ENCODE measurements at places on chromosomes 13 and 19. TPM values are rescaled to one million over a fixed set of nuclear protein-coding genes. Genes with fewer than 3 reads are reported as not detected.

DNA sequence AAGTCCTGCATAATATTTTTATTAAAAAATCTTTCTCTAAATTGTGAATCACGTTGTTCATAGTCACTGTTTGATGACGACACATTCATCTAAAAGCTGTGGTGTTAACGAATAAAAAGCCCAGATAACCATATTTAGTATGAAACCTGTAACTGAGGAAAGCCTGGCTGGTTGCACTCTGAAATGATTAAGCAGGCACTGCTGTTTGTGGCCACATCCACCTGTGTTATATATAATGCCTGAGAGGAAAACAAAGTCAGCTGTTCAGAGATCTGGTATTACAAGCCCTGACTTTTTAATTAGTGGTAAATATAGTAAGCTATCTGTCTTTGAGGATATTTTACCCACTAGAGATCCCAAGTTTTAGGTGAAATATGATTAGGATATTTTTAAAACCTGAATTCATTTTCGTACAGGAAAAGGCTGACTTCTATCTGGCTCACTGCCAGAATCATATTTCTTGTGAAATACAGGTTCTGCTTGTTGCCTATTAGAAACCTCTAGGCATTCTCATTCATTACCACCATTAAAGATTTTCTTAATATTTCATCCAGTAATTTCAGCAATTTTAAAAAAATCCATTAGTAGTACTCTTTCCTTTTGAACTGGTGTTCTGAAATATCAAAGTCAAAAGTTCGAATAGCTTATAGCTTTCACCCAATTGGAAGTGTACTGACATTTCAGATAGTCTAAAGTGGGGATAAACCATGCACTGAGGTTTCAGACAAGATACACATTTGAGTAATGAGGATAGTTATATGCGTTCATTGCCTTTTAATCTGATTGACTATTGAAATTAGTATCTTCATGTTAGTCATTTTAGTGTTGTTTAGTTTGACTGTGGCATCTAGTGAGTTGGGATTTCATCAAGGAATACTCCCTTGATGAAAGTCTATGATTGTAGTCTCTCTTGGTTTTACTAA lies 79.7 kb downstream of the LMO7 start:
- no peak overlapping the region for H3K4me3 ChIP-seq
- no peaks in the 10 kb centered on the region for H3K27me3 ChIP-seq
- H3K27ac ChIP-seq: no peak overlapping the region
- no peak for DNase-seq

GRCh38 chr19:18109733-18110608 lies 12.4 kb downstream of the MAST3 start:
- peak overlapping the region; percentile 51 for H3K4me3 ChIP-seq
- DNase-seq: no peak
- H3K36me3 ChIP-seq: no peaks in the 10 kb centered on the region
- peaks cover 12% of the 10 kb centered on the region for H3K4me1 ChIP-seq

DNA sequence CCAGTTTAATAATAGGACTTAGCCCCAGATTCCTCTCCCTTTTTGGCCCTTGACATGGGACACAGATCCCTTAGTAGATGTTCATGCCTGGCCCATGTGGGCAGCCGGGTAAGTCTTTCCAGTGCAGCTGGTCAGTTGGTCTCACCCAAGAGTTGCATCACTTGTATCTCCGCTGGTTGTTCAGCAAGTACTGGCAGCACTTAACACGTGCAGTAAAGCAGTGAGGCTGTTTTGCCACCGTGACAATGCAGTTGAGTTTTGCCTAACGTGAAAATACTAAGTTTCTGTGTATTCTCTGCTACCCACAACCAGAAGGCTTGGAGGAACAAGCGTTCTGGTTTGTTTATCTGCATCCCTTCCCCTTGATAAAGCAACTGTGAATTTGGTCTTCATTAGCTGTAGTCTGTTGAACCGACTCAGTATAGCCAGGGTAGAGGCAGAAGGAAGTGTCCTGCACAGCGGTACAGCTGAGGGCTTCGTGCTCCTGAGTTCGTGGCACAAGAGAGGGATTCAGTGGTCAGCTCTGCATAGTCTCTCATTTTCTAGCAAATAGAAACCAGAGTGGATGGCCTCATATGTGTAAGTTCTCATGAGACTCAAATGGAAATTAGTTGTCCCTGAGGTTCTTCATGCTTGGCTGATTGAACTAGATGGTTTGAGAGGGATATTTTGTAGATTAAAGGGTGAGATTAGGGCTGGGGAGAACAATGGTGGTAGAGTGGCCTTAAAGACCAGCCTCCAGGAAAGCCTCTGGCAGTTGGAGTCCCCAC lies 50.3 kb downstream of the ARHGEF7 start:
- no peaks in the 10 kb centered on the region for H3K27me3 ChIP-seq
- H3K4me3 ChIP-seq: no peak overlapping the region
- no peak for DNase-seq
- peak overlapping the region; percentile 78 for H3K27ac ChIP-seq
- H3K36me3 ChIP-seq: peaks cover 59% of the 10 kb centered on the region
- peaks cover 62% of the 10 kb centered on the region for H3K4me1 ChIP-seq

DNA sequence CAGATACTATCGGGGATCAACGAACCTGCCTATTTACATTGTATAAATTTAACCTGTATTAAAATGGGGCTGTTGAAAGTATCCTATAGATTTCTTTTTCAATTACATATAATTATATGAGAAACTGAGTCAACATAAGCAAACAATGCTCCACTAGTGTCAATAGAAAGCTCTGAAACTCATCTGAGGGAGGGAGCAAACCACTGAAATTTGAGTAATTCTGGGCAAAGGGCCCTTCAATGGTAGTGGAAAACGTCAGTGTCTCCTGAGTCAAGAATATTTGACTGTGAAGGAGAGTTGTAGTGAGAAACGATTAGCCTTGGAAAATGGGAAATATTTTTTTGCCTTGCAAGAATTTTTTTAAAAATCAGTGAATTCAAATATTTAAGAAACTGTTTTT lies 17.6 kb upstream of the VN1R4 start:
- no peak overlapping the region for H3K27ac ChIP-seq
- H3K36me3 ChIP-seq: no peaks in the 10 kb centered on the region
- no peak for DNase-seq
- no peak overlapping the region for H3K4me3 ChIP-seq
- no peaks in the 10 kb centered on the region for H3K4me1 ChIP-seq
- no peaks in the 10 kb centered on the region for H3K27me3 ChIP-seq

GRCh38 chr13:79432086-79432485 lies 26.0 kb upstream of the RBM26 start:
- H3K27ac ChIP-seq: no peak overlapping the region
- H3K4me1 ChIP-seq: no peaks in the 10 kb centered on the region
- no peaks in the 10 kb centered on the region for H3K36me3 ChIP-seq
- H3K4me3 ChIP-seq: no peak overlapping the region
- DNase-seq: no peak

DNA sequence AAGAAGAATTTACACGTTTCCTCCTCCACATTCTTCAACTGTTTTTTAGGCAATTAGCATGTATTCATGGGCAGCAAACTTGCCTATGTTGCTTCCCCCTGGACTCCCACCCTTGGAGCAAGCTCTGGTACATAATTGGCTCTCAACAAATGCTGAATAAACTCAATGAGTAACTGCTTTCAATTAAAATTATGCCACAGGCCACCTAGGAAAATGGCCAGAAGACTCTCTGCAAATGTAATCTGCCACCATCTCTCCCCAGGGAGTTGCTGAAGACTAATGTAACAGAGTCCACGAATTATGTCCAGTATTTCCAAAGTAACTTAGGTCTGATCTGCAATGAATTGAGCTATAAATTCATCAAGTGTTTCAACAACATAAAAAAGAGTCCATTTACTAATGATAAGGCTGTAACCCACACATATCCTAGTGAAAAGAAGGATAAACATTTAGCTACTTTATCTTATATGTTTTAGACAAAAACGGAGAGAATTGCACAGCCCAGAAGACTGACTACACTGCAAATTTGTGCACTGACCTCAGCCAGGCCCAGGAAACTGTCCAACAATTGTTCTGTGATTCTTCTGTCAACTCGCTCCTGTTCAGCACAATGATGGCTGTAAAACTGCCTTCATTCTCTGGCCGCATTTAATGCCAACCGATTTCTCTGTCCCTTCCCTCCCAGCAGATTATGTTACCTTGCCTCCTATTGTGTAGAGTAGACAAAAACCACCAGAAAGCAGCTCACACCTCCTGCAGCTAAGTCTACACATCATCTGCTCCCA lies 808.6 kb upstream of the ARGLU1 start:
- no peaks in the 10 kb centered on the region for H3K27me3 ChIP-seq
- H3K4me1 ChIP-seq: no peaks in the 10 kb centered on the region
- H3K4me3 ChIP-seq: no peak overlapping the region
- H3K27ac ChIP-seq: no peak overlapping the region
- no peak for DNase-seq

DNA sequence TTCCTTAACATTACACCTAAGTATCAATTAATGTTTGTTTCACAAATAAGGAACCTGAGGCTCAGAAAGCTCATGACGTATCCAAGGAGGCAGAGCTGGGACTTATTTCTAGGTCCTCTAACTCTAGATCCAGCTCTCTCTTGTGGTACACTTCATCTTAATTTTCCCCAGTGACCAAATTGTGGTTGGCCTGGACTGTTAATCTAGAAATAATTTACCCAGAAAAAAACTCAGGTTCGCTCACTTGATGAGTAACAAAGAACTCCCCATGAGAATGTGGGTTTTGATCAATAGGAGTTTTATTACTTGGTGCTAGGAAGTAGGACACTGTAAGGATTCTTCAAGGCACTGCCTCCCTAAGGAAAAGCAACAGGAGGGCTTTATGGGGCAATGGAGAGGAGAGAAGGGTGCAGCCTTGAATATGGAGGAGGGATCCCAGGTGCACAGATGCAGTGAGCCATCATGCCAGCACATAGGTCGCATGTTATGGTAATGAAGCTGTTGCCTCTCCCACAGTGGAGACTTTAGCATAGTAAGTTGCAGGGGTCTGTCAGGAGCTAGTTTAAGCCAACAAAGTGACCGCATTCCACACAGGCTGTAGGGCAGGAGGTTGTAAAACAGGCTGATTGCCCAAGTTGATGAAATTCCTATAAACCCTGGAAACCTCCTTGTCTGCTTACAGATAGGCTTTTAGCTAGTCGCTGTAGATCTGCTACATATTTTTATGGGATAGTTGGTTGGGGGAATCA lies 14.7 kb downstream of the RAP2A start:
- no peaks in the 10 kb centered on the region for H3K27me3 ChIP-seq
- H3K36me3 ChIP-seq: peaks cover 3% of the 10 kb centered on the region
- H3K4me3 ChIP-seq: no peak overlapping the region
- no peak overlapping the region for H3K27ac ChIP-seq
- H3K4me1 ChIP-seq: no peaks in the 10 kb centered on the region
- no peak for DNase-seq

- DNase-seq: no peak
- H3K36me3 ChIP-seq: no peaks in the 10 kb centered on the region
- H3K27ac ChIP-seq: no peak overlapping the region
These were observed 141.9 kb downstream of the ZIC5 start for GRCh38 chr13:99829593-99830239.

DNA sequence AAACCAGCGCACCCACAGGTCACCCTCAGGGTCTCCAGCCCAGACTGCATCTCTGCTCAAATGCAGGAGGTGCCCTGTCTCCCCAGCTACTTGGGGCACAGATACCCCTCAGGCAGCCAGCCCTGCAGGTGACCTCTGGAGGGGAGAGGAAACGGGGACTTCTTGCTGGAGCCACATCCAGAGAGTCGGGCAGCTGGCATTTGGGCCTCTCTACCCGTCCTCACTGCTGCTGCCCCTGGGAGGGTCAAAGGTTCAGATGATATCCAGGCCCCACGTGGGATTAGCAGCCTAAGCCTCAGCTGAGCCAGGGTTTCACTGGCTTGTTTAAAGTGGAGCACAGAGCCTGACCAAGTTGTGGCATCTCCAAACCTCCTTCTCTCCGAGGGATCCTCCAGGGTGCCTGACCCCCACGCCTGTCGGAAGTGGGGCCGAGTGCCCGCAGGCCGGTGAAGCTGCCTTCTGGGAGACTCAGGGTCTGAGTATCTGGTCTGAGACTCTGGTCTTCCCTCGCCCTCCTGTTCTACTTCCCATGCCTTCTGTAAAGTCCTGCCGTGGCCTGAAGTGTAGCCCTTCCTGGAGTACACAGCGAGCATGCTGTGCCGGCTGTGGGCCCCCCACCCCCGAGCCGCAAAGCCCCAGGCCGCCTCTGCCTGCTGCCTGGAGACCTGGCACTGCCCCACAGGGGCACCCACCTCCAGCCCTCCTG lies 2.1 kb downstream of the RASA3 start:
- peak overlapping the region; percentile 93 for H3K4me3 ChIP-seq
- DNase-seq: no peak
- peak overlapping the region; percentile 70 for H3K27ac ChIP-seq
- H3K36me3 ChIP-seq: no peaks in the 10 kb centered on the region

Gene PRKCG
- 4.5 TPM for polyA plus RNA-seq

Gene ZNF90
- polyA plus RNA-seq: 3.6 TPM

Gene ZNF69
- polyA plus RNA-seq: 9.4 TPM

Gene OPA3
- 7.4 TPM for polyA plus RNA-seq

Gene USP12
- polyA plus RNA-seq: 14.6 TPM

Gene NCAN
- polyA plus RNA-seq: 0.27 TPM

Data from thymus (tissue), 14 donors.